Activated CD4-positive, CD25-positive, alpha-beta regulatory T cell treated with anti-CD3 and anti-CD28 coated beads, Interleukin-2, amount 50 U/mL, for 16 hours (primary cell): ENCODE measurements at places on chromosomes 13 and 19.

- DNase-seq: no peak
Measured at GRCh38 chr19:42421591-42422031, 5.6 kb downstream of the LIPE start.

DNA sequence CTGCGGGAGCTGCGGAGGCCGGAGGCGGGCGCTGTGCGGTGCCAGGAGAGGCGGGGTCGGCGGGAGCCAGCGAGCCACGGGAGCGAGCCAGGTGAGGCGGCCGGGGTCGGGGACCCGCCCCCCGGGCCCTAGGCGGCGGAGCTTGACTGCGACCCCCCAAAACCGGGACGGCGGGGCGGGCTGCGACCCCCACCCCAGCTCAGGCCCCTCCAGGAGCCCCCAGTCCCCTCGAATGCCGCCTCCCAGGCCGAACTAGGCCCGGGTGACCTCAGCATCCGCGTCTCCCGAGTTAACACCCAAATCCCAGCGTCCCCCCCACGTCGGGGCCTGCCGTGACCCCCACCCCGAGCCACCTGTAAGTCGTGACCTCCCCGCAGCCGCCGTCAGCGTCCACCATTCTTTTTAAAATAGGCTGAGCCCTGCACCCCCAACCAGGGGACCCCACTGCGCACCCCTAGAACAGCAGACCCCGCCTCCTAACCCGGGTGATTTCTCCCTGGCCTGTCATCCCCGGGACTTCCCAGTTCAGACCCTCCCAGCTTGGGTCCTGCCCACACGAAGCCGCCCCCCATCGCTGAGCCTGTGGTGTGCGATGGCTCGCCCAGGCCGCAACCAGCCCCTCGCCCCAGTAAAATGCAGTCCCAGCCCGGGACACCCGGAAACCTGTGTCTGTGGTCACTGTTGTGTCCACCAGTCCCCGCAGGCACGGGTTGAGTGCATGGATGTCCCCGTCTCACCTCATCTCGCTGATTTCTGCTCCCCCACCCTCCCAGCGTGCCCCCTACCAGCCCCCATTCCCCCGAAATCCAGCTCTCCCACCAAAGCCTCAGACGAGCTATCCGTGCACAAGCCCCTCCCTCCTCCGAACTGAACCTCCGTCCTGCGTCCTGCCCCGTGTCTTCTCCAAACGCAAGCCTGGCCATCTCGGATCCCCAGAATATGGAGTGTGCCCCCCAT, 551 bp downstream of the FZR1 start:
- DNase-seq: no peak

DNA sequence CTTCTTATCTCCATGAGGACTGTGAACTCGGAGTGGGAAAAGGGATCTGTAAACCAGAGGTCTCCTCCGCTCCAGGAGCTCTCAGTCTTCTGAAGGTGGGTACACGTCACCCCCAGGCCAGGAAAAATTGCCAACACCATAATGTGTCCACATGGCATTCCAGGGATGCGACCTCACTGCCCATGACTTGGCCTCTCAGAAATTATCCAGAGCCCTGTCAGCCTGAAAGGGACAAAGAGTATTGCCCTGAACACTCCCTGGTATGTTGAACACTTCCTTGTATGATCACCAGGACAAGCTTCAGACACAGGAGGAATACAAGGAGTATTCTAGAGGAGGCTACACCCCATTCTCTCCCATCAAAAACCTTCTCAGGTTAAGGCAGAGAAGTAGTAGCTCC, 81.0 kb upstream of the SLC7A1 start:
- DNase-seq: no peak

DNA sequence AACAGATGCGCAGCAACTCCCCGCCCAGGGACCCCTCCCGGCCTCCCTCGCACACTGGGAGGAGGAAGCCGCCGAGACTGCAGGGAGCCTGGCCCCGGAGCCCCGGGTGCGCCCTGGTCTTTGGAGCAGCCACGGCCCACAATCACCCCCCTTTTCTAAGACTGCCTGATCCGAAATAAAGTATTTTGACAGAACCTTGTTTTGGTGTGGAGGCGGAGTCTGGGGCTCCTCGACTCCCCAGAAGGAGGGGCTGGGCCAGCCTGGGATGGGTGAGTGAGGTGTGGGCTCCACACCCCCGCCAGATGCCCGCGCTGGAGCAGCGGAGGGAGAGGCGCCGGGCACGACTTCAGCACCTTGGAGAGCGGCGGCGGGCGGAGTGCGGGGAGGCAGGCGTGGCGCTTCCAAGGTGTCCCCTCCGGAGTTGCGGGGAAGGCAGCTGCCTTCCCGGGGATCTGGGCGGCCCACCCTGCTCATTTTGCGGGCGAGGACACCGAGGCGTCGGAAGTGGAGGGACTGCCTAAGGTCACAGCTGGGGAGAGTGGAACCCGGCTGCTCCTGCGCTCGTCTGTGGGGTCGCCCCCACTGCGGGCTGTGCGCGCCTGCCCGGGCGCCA, 9.4 kb downstream of the SIRT6 start:
- peak; percentile 34 for DNase-seq

DNA sequence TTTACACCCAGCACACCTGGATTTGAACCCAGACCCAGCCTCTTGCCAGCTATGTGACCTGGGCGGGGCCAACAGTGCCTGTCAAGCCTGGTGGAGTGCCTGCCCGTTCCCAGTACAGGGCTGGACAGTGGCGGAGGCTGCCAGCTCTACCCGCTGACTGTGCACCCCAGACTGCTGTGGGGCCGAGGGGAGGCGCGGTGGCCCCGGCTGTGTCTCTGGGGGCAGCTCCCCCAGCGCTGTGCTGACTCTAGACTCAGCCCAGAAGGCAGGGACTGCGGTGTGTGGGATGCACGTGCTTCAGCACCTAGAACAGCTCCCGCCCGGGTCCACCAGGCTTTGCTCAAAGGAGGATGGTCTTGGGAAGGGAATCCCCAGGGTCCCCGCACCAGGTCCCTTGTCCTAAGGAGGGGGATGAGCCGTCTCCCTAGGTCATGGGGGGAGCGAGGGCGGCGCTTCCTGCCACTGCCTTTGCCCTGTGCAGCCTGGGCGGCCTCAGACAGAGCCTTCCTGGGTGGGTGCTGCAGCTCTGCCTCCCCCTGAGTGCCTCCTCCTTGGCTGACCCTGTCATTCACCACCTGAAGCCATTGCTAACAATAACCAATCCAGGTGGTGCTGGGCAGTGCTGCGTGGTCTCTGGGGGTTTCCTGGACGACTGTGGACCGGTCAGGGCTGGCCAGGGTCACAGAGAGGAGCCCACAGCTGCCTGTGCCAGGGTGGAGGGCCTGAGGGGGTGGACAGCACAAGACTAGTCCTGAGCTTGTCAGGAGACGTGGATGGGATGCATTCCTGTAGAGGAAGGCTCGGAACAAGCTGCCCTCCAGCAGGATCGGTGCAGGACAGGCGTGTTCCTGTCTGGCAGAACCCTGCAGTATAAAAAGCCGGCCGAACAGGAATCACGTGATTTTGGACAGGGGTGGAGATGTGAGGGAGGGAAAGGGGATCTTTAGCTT, 18.6 kb downstream of the TMEM255B start:
- DNase-seq: no peak

DNA sequence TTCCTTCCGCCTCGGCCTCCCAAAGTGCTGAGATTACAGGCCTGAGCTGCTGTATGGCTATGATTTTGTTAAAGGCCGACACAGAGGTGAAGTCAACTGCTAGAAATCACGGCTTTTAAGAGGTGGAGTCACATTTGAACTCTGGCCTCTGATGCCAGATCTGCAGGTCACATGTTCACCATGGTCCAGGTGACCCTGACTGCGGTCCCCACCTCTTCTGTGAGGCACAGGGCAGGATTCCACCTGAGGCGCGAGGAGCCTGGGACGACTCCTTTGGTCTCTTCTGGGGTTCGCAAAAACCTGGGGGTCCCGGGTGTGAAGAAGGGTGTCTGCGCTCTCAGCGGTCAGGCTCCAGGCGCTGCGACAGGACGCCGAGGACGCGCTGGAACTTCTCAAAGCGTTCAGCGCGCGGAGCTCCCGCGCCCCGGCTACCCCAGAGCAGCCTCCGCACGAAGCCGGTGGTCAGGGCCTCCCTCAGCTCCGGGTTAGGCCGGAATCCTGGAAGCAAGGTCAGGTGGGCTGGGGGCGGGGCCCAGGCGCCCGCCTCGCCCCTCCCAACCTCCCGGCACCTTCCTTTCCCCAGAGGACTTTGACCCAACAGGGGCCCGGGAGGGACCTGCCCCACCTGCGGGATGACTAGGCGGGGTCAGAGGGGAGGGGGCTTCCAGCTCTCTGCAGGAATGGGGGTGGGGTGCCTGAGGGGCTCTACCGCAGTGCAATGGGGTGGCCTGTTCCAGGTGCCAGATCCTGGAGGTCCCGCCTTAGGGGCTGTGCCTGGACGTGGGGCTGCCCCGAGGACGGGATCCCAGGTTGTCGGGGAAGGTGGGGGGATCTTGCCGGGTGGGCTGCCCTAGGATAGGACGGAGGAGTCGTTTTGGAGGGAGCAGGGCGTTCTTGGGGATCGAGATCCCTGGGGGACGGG, 13.0 kb downstream of the TRIP10 start:
- no peak for DNase-seq

- DNase-seq: no peak
Measured at GRCh38 chr19:6276447-6276846, 3.3 kb downstream of the MLLT1 start.

DNA sequence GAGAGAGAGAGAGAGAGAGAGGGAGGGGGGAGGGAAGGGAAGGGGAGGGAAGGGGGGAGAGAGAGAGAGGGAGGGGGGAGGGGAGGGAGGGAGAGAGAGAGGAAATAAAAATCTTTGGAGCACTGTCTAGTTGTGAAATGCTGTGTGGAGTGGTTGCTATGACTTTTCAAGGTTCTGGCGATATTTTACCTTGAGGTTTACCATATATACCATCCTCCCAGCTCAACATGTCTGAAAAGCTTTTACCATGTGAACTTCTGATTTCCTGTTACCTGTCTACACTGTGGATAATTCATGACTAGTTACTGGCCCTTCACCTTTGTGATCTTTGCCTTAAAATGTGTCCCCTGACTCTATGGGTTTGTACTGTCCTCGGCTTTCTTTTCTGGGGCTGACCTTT, 38.2 kb downstream of the SERP2 start:
- no peak for DNase-seq

GRCh38 chr19:53553156-53553555, 15.2 kb downstream of the ZNF331 start:
- DNase-seq: no peak

DNA sequence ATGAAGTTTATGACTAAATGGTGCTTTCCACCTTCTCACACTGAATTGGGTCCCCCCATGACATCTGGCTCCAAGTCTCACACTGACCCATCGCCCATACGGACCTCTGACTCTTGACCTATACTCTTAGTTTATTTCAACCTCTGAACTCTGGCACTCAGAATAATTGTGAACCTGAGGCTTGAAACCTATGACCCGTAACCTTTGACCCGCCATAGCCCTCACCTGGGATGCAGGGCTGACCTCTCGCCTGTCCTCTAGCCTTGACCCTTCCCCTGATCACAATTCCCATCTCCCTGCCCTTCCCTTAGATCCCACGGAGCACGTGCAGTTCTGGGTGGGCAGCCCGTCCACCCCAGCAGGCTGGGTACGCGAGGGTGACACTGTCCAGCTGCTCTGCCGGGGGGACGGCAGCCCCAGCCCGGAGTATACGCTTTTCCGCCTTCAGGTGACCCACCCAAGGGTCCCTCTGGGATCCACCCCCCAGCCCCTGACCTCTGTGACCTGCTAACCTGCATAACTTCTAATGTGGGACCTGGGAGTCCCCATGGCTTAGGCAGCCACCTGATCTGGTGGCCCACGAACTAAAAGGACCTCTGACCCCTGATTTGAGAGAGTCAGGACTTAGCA, 5.1 kb downstream of the BCAM start:
- no peak for DNase-seq

- DNase-seq: no peak
Measured at GRCh38 chr13:76813891-76814290, 72.3 kb downstream of the KCTD12 start.

DNA sequence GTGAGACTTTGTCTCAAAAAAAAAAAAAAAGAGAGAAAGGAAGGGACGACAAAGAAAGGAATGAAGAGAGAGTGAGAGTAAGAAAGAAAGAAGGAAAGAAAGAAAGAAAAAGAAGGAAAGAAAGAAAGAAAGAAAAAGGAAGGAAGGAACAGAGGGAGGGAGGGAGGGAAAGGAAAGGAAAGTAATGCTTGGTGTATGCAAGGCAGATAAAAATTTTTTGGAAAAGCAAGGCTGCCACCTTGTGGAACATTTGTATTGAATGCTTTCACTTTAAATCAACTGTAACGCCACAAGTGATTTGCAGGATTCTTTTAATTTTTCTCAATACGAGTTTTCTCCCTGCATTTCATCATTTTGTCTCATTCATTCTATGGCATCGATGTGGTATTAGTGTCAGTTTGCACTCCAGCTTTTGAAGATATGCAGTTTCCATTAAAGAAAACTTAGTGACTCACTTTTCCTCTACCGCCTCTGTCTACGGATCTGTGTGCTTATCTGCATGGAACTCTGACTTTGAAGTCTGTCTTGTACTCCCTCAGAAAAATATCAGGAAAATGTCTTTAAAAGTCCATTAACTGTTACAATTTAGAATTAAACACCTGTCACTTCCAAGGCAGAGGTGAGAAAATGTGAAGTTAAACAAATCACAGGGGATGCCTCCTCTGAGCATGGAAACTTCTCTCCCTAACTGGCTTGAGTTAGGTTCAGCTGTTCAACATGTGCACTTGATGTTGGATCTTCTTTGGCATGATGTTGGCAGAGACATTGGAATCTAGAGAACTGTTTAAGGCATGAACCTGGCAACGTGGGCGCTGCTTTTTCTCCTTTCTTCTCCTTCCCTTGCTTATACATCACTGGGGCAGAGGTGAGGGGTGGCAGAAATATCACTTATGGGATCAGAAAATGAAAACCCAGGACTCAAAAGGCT, 20.0 kb upstream of the ZDHHC20 start:
- peak; percentile 36 for DNase-seq

DNA sequence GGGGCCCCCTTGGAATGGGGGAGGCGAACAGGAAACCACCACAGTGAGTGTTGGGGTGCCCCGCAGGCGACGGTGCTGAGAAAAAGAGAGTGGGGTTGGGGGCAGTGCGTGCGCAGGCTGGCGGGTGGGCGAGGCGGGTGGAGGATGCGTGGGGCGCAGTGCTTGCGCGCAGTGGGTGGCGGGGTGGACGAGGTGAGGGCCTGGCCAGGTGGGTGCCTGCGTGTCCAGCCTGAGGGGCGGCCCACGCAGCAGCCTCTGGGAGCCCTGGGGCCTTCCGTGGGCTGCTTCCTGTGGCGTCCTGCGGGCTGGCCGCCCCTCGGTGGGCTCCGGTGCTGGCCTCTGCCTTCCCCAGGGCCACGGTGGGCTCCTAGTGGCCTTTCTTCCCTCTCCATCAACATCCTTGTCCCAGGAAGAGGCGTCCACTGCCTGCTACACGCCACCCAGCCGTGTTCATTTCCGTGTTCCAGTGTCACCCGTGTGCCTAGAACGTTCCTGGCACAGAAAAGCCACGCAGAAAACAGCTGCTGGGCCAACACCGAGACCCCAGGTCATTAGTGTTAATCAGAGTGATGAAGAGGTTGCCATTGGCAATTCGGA, 7.1 kb downstream of the ATP11A start:
- no peak for DNase-seq

DNA sequence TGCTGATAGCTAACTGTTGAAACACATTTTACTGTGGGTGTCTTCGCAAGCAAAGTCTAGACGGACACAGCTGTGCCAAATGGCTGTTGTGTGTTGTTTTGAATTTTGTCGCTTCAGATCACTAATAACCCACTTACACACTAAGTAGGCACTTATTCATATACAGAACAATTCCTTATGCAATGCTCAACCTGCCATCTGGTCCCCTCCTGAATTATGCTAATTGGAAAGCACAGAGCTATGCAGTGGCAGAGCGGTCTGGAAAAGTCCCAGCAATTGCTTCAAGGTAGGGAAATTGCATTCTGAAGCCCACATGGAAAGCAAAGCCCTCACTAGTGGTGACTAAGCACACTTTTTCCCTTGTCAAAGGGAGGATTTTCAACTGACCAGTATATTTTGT, 69.9 kb downstream of the C13orf42 start:
- DNase-seq: no peak
